ENCODE measurements at places on chromosomes 3 and 15.

- DNase-seq = no peak
Measured at GRCh38 chr3:142888481-142889211, at the start of gene PCOLCE2. Gene PCOLCE2 (minus strand): TSS chr3:142889083. CDS start chr3:142888896, 187 bp downstream.

- DNase-seq = no peak
Measured at GRCh38 chr15:92416557-92416956, 22.9 kb downstream of the ST8SIA2 start.

DNA sequence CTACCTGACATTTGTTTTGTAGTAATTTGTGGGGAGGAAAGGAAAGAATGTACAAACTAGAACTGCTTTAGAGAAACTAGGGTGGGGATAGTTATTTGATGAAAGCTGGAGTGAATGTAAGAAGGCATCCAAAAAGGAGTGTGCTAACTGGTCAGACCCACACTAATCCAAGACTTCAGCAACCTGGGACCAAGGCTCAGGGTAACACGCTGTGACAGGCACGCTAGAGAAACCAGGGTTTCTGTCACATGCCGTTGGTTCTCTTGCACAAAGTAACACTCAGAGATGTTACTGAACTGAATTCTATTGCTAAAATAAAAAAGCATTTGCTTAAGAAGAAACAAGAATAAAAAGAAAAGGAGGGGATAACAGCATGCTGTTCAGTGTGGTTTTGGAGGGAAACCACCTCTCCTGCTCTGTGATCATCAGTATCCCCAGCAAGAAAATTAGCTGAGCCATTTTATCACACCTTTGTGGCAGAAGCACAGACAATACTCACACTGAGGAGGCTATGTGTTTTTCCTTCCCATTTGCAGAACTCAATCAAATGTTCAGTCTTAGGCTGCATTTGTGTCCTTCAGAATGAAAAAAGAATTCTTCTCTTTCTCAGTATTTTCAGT, 2.8 kb upstream of the CCDC80 start:
- DNase-seq = no peak

GRCh38 chr3:38003817-38004414, 13.3 kb downstream of the VILL start:
- no peak for DNase-seq

DNA sequence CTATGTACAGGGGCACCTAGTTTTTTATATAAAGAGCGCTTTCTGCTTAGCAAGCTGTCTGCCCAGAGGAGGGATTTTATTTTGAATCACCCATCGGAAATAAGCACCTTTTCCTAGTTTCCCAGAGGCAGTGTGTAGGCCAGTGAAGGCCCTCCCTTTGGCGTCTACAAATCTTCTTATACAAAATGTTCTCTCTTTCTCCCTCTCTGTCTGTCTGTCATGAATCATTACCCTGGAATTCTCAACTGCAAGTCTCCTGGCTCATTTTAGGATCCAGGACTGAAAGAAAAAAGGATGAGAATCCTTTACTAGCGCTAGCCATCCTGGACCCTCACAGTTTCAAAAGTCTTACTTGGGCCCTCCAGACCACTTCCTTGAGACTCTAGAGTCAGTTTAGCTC, 728.1 kb downstream of the OTOL1 start:
- no peak for DNase-seq

GRCh38 chr15:85097250-85097649, 115.6 kb downstream of the PDE8A start:
- no peak for DNase-seq

DNA sequence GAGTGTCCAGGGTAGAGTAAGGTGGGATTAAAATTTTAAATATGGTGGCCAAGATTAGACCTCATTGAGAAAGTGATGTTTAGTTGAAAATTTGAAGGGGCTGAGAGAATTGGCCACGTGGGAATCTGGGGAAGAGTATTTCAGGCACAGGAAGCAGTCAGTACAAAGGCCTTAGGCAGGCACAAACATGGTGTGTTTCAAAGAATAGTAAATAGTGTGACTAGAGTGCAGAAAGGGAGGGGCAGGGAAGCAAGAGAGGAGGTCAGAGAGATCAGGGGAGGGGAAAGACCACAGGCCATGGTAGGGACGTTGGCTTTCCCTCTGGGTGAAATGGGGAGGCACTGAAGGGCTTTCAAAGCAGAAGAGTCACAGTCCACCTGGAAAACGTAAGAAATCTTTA, 36.6 kb upstream of the POMGNT2 start:
- no peak for DNase-seq

- peak; percentile 82 for DNase-seq
Measured at GRCh38 chr15:59349680-59350420, 22.8 kb downstream of the MYO1E start.

- no peak for DNase-seq
Measured at GRCh38 chr3:197600796-197601565, 45.2 kb upstream of the BDH1 start.

DNA sequence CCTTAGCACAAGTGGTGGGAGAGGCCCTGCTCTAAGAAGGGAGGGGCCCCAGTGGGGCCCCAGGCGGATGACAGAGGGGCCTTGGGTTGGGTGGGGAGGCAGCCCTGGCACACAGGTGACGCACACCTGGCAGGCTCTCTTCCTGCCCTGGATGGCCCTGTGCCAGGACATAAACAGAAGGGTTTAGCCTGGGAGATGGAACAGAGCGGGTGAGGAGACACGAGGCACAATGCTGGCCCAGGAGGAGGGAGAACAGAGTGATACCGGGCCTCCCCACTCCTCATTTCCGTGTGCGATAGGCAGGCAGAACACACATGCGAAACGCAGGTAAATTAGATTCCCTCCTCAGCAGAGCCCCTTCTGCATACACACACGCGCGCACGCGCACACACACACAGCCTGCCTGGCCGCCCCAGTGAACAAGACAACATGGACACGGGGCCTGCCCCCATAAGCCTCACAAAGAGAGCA, 39.8 kb downstream of the IDH2 start:
- DNase-seq = no peak

GRCh38 chr3:113890256-113890900, 51.8 kb downstream of the GRAMD1C start:
- DNase-seq = no peak

- no peak for DNase-seq
Measured at GRCh38 chr3:59234884-59235633, 185.2 kb upstream of the CFAP20DC start.

DNA sequence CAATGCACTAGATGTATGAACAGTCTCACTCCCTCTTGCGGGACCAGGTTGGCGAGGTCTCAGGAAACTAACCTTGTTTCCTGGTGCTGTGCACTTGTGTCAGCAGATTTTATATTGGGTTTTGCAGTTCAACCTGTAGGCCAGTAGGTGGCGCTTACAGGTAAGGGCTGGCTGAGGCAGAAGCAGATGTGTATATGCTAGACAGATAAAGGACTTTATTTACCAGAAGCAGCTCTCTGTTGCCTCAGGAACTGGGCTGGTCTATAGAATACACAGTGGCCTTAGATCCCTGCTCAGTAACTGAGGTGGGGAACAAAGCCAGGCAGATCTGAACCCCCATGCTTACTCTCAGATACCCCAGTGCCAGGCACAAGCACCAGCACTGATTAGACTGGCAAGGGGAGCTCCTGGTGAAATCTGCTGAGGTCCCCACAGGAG, 296.8 kb downstream of the DOCK3 start:
- no peak for DNase-seq

DNA sequence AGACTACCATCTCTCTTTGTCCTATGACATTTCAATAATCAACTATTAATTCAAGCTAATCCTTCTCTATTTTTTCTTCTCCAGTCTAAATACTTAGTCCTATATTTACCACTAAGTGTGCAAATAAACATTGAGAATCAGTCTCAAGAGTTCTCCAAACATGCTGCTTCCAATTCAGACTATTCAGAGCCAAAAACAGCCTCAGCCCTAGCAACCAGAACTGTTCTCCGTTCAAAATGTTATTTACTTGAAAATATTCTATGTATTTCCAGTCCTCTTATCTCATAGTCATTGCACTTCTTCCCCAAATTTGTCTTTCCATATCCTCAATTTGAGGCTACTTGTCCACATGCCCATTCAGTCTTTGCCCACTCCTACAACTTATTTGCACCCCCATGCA, 805.5 kb downstream of the IGSF11 start:
- no peak for DNase-seq

GRCh38 chr3:115470254-115470653, 153.1 kb upstream of the GAP43 start:
- DNase-seq = no peak

- DNase-seq = no peak
Measured at GRCh38 chr3:152350139-152350538, 81.4 kb downstream of the MBNL1 start.

GRCh38 chr15:58357529-58358476, 74.0 kb upstream of the LIPC start:
- DNase-seq = no peak

DNA sequence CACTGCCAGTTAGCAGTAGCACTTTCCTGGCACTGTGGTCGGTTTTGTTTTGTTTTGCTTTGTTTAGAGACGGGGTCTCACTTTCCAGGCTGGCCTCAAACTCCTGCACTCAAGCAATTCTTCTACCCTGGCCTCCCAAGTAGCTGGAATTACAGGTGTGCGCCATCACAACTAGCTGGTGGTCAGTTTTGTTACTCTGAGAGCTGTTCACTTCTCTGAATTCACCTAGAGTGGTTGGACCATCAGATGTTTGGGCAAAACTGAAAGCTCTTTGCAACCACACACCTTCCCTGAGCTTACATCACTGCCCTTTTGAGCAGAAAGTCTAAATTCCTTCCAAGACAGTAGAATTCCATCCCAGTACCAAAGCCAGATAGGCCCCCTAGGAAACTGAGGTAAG, 22.6 kb downstream of the CLDN18 start:
- no peak for DNase-seq

- no peak for DNase-seq
Measured at GRCh38 chr3:123660141-123660675, 75.4 kb upstream of the HACD2 start.

DNA sequence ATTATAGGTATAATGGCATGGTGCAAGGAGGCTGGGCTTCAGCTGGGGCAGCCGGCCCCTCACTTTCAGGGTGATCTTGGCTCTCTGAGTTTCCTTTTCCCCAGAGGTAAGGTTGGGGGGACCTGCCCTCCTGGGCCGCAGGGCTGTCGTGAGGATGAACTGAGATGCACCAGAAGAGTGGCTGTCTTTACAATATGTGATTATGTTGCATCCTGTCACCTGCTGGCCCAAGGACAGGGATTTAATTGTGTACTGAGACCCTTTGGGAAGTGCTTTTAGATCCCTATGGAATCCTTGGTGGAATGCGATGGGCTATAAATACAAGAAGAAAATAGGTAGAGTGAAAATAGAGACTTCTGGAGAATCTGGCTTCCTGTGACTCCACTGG, 22.1 kb downstream of the ANAPC13 start:
- DNase-seq = no peak

DNA sequence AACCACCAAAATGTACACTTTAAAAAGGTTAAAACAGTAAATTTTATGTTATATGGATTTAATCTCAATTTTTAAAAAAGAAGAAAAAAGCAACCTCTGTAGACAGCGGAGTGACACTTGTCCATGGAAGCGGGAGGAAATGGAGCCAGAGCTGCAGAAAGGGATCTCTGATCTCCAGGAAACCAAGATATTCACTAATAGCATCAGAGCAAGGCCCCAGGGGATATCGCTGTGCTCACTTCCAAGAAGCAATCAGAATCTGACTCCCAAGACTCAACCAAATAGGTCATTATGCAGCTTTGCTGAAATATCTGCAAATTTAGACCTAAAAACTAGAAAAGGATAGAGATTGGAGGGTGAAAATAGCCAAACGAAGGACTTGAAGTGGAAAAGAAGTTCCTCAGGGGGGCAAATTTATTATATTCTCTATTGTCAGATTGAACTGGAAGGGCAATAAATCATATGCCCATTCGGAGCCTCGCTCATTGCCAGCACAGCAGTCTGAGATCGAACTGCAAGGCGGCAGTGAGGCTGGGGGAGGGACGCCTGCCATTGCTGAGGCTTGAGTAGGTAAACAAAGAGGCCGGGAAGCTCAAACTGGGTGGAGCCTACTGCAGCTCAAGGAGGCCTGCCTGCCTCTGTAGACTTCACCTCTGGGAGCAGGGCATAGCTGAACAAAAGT, 62.0 kb upstream of the ATP2C1 start:
- DNase-seq = no peak

DNA sequence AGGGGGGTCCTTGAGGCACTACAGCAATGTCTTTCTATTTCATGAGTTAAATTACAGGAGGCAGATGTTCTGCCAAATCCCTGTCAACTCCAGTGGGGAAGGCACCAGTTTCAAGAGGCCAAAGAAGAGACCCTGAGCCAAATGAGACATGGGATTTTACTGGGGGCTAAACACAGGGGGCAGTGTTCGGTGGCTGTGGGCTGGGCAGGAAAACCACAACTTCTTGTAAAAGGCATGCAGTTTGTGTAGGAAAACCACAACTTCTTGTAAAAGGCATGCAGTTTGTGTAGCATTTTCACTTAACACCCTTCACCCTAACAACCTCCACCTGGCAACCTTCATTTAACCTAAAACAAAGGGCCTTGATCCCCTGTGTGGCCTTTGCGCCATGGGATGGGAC, 61.0 kb downstream of the POLR2M start:
- DNase-seq = no peak
